ENCODE measurements at places on chromosomes 11 and 22.

DNA sequence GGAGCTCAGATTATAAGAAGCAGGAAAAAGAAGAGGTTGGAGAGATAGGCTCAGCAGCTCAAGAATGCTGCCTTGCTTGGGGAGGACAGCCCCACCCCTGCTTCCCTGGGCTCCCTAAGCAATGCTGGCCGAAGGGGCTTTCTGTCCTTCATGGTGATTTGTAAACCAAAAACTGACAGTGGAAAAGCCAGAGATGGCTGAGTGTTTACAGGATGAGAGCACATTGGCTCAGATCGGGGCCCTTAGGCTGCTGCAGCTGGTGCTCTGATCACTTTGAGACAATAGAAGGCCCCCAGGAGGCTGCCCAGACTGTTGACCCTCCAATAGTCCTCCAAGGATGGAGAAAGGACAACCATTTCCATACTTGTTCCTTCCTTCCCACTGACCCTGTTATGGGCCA lies 28.8 kb upstream of the AMOTL1 start:
- DNase-seq, result no peak

DNA sequence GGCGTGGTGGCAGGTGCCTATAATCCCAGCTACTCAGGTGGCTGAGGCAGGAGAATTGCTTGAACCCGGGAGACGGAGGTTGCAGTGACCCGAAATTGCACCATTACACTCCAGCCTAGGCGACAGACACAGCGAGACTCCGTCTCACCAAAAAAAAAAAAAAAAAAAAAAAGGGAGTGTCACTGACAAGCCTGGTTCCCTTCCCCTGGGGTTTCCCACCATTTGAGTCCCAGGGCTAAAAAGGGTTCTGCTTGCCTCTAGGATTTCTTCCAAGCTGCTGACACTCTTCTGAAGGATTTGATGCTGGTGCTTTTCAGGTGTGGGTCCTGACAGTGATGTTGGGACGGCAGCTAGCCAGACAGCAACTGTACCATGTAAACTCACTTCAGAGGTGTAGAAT lies 1.3 kb upstream of the CCDC88B start:
- DNase-seq, result no peak

- no peak for DNase-seq
These were observed 36.1 kb upstream of the LRRC32 start for GRCh38 chr11:76706667-76707066.

DNA sequence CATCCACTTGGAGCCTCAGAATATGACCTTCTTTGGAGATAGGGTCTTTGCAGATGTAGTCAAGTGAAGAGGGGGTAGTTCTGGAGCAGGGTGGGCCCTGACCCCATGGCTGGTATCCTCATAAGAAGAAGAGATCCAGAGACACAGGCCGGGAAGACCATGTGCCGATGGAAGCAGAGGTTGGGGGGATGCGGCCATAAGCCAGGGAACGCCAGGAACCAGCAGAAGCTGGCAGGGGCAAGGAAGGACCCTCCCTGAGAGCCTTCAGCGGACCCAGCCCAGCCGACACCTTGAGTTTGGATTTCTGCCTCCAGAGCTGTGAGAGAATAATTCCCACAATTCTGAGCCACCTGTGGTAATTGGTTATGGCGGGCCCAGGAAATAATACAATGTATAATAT lies 26.1 kb upstream of the SMIM38 start:
- DNase-seq, result no peak
